Heart right ventricle (tissue), 16 donors: ENCODE measurements at places on chromosomes 2 and 18. TPM values are rescaled to one million over a fixed set of nuclear protein-coding genes. Genes with fewer than 3 reads are reported as not detected.

DNA sequence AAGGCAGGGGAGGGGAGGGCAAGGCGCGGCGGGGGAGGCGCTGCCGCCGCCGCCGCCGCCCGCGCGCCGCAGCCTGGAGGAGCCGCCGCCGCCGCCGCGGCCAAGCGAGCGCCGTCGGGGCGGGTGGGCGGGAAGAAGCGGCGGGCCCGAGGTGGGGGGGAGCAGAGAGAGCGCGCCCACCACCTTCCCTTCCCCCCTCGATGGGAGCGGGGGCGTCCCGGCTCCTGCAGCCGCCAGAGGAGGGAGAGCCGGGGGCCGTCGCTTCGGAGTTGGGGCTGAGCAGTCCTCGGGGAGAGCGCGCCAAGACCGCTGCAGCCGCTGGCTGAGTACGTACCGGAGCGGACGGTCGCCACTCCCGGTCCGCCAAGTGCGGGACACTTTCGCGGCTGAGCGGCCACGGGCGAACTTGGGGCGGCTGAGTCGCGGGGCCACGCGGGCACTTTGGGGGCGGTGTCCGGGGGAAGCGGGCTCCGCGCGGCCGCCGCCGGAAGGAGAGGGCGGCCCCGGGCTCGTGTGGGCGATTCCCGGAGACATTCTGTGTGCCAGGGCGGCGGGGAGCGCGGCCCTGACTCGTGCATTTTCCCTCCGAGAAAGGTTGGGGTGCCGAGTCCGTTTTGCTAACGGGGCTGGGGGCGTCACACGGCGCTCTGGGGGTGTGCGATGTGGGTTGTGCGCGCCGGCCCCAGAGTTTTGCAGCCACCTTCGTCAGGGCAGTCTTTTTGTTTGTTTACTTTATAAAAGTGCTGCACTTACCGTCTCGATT, at the start of gene NAB1:
NAB1 (plus strand) TSS at position 49 of the 763 bp plus-strand sequence. CDS start 10,094 bp downstream, outside the sequence.
- DNase-seq, result peak; percentile 53

- no peak for DNase-seq
These were observed 271.1 kb downstream of the GALR1 start for GRCh38 chr18:77520767-77521166.

GRCh38 chr2:16680781-16681180, 15.1 kb upstream of the CYRIA start:
- no peak for DNase-seq

GRCh38 chr2:47744074-47744473, 38.9 kb upstream of the MSH6 start:
- DNase-seq, result no peak

- DNase-seq, result no peak
These were observed 850.4 kb upstream of the FSHR start for GRCh38 chr2:50004667-50005066.

DNA sequence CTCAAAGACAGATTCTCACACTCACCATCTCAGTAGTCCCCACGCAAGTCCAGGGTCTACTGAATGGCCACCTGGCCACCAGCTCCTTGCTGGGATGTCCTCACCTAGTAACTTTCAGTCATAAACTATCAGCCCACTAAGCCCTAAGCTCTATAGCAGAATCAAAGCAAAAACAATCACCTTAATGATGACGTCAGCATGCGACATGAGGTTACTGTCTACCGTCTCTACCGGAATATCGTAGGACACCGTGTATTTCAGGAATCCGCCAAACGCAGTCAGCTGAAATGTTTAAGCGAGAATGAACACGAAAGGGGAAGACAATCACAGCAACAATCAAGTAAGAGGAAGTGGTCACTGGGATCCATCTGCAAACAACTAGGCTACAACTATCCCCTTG, 81.8 kb downstream of the LAMA1 start:
- DNase-seq, result no peak

- no peak for DNase-seq
These were observed 71.3 kb downstream of the FMNL2 start for GRCh38 chr2:152406119-152406835.

DNA sequence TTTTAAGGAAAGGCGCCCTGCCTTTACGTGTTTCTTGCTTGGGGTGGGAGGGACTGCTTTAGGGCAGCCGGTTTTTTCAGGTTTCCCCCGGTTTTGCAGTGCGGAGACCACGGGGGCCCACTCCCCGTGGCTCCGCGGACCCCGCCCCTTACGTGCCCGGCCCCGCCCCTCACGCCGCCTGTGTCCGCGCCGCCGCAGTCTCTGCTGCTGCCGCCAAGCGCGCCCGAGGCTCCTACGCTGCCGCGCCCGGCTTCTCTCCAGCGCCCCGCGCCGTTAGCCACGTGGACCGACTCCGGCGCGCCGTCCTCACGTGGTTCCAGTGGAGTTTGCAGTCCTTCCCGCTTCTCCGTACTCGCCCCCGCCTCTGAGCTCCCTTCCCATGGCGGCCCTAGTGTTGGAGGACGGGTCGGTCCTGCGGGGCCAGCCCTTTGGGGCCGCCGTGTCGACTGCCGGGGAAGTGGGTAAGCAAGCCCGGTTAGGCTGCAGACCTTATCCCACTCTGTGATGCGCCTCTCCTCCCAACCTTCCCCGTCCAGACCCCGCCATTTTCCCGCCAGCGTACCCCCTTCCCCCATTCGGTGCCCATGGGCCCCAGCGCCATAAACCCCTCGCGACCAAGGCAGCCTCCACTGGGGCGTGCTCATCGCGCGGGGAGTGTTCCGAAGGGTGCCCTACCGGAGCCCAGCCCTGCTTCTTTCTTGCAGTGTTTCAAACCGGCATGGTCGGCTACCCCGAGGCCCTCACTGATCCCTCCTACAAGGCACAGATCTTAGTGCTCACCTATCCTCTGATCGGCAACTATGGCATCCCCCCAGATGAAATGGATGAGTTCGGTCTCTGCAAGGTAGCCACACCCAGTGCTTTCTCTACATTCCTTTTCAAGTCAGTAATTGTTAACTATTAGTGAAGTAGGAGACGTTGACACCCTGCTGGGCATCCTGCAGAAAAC, at the start of gene CAD:
CAD (plus strand) TSS at position 197 of the 949 bp plus-strand sequence; CDS start at position 380, 183 bp downstream.
- DNase-seq, result peak; percentile 80

DNA sequence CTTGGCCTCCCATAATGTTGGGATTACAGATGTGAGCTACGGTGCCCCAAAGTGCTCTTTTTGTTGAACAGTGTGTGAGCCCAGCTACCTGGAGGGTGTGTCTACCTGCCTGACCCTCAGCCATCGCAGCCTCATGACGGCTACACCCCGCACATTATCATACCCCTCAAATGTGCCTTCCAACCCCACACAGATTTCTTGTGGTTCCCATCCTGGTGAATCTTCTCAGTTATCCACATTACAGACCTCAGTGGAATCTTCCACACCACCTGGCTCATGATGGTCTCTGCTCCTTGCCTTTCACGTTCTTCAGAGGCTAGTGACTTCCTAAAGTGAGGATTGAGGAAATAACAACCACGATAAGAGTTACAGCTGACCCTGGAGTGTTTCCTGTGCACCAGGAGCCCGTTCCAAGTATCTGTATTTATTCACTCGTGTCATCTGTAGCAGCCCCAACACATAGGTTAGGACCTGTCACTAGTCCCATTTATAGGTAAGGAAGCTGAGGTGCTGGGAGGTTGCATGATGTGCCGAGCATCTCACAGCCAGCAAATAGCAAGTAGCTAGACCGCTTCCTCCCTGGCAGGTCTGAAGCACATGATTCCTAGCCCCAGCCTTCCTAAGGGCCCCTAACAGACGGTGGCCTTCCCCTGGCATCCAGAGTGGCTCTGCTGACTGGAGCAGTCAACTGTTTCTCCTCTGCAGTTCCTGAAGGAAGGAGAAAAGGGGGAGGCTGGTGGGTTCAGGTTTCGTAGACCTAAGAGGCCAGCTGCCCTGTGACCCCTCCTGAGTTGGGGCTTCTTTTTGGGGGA, 47.3 kb downstream of the TCF7L1 start:
- DNase-seq, result no peak

DNA sequence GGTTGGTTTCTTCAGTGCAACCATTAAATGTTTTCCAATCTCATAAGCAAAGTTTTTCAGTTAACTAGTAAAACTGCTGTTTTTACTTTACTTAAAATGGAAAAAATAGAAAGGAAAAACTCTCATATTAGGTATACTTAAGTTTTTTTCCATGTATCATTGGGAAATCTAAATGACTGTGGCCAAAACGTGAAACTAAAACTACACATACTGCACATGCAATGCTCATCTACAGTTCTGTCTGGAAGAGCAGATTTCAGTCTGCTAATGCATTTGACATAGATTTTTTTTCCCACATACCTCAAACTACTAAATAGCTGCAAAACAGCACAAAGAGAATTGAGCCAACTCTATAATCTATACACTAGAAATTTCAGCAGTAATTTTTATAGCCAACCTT, 62.6 kb downstream of the COL5A2 start:
- DNase-seq, result no peak

- no peak for DNase-seq
These were observed 152.6 kb upstream of the FSHR start for GRCh38 chr2:49306925-49307324.

DNA sequence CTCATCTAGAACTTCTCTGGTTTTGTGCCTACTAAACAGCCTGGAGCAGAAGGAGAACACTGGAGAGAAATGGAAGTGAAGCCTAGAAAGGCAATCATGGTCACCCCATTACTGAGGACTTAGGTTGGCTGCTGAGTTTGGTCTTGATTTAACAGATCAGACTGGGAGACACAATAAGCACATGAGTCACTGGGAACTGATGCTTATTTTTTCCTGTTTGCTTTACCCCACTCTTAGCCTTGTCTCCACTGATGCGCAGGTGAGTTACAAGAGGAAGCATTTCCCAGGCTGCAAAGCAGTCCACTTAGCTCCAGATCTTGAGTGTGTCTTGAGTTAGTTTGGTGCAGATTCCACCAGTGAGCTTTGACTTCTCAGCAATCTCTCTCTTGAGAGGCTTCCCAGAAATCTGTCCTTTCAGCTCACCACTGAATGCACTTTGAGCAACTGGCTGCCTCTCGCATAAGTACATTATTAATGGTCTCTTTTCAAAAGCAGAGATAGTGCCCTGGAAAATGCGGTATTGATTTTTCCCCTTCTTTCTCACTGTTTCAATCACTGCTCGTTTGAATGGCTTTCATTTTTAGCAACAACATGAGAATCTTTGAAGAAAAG, 390.2 kb upstream of the SETBP1 start:
- DNase-seq, result no peak

GRCh38 chr2:233418761-233419546, 64.7 kb downstream of the DGKD start:
- DNase-seq, result peak; percentile 86

GRCh38 chr2:143572421-143572820, 443.2 kb downstream of the ARHGAP15 start:
- no peak for DNase-seq

DNA sequence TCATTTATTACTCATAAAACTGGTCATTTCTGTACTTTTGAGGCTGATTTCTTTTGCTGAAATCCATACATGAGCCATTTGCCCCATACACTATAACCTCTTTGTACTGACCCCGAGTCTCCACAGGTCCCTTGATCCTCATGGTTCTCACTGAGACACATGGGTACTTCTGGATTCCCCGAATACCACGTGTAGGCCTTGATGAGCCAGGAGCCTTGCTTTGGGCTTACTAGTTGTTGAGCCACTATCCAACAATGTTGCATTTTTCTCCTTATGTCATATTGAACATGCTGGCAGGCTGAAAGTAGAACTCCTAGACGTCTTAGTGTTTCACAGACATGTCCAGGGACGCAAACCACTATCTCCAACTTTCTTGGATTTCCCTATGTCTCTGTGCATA, 2.4 kb upstream of the FBXO11 start:
- DNase-seq, result no peak

DNA sequence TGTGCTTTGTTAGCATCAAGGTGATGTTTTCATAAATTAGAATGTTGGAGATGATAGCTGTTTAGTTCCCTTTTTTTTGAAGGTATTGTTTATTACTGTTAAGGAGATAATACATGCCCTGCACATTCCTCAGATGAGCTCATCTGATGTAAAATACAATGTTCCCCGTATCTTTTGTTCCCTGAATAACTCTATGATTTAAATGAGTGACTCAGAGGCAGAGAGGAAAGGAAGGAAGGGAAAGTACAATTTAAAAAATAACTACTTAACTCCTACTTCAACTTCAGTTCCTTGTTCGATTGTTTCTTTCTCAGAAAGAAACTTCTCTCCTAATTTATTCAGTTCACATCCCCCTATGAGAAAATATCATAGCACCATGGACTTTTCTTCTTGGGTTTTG, 208.7 kb downstream of the KCNE4 start:
- DNase-seq, result no peak

GRCh38 chr2:167335541-167335992, 447.3 kb downstream of the XIRP2 start:
- DNase-seq, result no peak

DNA sequence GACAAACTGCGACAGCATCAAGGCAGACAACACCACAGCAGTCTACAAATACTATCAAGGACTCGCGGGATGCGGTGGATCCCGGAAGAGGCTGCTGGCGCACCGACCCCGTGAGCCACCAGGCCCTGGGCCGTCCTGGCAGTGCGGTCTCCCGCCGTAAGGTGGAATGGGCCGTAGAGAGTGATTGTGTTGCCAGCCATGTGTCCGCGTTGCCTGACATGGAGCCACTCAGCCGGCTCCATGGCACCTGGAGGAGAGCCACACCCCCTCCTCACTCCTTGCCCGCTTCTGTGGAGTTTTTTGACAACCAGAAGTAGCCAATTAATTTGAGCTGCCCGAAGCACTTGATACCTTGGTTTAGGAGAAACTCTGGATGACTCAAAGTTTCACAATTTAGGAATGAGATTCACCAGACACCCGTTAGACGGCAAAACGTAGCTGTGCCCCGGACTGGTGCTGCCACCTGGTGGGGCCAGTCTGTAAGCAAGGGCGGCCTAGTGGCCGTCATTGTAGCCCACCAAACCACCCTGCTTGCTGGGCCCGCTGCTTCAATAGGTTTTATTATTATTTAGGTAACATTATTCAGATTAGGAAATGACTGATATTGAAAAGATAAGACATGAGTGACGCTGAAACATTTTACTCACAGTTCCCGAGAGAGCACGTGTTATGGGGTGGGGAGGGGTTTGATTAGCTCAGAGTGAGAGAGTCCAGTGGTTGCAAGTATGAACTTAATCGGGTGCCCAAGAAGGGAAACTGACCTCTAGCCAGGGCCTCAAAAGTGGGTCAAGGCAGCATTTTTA, 10.2 kb upstream of the IMP4 start:
- peak; percentile 79 for DNase-seq

- no peak for DNase-seq
These were observed 663.9 kb upstream of the LRRTM1 start for GRCh38 chr2:80968450-80968849.

- DNase-seq, result no peak
These were observed 281.5 kb downstream of the NEDD4L start for GRCh38 chr18:58325494-58325893.

- DNase-seq, result no peak
These were observed 50.9 kb downstream of the ACTR2 start for GRCh38 chr2:65278531-65278981.

The CEP68 gene
- total RNA-seq, result 23.1 TPM

The KCNF1 gene
- 0.42 TPM for total RNA-seq

The MEP1B gene
- total RNA-seq, result not detected

The GRP gene
- not detected for total RNA-seq

The KRTCAP3 gene
- total RNA-seq, result not detected

The CNRIP1 gene
- 9.5 TPM for total RNA-seq

The FBLN7 gene
- total RNA-seq, result 1.2 TPM

The UGT1A8 gene
- total RNA-seq, result not detected

The ERFE gene
- not detected for total RNA-seq

The ANO7 gene
- total RNA-seq, result 3.0 TPM
